ENCODE measurements at places on chromosomes 4 and X.

DNA sequence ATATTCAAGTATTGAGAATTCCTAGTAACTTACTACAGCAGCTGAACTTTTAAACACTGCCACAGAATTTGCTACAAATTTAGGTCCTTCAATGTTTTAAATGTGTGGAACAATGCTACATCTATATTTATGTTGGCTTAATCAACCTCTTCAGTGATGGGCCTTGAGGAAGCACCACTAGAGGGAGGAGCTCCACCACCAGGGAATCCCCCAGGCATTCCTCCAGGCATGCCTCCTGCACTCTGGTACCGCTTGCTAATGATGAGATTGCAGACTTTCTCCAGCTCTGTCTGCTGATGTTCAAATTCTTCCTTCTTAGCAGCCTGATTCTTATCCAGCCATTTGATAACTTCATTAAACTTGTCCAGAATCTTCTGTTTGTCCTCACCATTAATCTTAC is 190.8 kb downstream of the HTR2C start:
- DNase-seq: no peak

- DNase-seq: no peak
Measured at GRCh38 chr4:76831711-76832373, 66.1 kb downstream of the SOWAHB start.

DNA sequence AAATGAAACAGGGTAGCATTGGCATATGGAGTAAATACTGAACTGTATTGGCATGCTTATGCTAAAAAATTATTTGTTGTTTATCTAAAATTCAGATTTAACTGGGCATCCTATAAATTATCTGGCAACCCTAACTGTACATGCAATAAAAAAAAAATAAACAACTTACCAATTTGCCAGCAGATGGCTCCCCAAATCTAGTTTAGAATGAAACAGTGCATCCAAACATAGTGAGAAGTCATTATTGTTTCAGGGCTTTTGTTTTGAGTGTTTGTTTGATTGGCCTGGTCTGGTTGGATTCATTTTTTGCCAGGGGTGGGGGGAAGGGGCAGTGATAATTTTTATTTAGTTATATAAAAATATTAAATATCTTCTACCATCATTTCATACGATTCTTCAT is 12.8 kb upstream of the NSUN7 start:
- no peak for DNase-seq

- DNase-seq: no peak
Measured at GRCh38 chrX:12973561-12974304, 1.2 kb upstream of the TMSB4X start.

DNA sequence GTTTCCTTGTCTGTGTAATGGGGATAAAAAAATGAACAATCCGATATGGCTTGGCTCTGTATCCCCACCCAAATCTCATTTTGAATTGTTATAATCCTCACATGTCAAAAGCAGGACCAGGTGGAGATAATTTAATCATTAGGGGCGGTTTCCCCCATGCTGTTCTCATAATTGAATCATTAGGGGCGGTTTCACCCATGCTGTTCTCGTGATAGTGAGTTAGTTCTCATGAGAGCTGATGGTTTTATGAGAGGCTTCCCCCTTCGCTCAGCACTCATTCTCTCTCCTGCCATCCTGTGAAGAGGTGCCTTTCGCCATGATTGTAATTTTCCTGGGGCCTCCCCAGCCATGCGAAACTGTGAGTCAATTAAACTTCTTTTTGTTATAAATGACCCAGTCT is 633.5 kb downstream of the RAPGEF2 start:
- no peak for DNase-seq

DNA sequence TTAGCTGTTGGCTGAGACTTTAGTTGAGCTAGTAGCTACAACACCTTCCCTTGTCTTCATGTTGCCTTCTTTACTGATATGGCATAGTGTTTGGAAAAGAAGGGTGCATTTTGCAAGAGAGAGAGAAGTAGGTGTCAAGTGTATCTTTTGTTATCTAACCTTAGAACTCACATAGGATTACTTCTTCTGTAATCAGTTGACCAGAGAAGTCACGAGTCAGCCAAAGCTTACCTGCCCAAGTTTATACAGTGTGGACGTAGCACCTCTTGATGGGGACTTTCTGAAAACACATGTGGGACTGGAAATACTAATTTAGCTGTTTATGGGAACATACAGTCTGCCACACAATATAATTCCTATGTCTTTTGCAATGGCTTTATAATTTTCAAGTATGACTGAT is 56.0 kb downstream of the UGT8 start:
- no peak for DNase-seq

DNA sequence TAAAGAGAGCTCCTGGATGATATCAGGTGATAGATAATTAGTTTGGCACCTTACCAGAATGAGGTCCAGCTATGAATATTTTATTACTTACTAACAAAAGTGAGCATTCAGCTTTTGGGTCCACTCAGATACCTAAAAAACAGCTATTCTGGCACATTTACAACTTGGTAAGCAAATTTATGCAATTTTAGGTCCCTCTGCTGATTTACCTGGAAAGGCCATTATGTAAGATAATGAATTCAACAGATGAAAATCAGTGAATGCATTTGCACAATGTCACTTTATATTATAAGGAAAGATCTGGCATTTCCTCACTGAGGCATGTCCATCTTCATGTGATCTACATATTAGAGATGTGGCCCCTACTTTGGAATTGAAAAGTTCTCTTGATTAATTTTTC is 517.0 kb downstream of the SPRY1 start:
- no peak for DNase-seq
